ENCODE measurements at places on chromosomes 2 and 18. TPM values are rescaled to one million over a fixed set of nuclear protein-coding genes. Genes with fewer than 3 reads are reported as not detected.

DNA sequence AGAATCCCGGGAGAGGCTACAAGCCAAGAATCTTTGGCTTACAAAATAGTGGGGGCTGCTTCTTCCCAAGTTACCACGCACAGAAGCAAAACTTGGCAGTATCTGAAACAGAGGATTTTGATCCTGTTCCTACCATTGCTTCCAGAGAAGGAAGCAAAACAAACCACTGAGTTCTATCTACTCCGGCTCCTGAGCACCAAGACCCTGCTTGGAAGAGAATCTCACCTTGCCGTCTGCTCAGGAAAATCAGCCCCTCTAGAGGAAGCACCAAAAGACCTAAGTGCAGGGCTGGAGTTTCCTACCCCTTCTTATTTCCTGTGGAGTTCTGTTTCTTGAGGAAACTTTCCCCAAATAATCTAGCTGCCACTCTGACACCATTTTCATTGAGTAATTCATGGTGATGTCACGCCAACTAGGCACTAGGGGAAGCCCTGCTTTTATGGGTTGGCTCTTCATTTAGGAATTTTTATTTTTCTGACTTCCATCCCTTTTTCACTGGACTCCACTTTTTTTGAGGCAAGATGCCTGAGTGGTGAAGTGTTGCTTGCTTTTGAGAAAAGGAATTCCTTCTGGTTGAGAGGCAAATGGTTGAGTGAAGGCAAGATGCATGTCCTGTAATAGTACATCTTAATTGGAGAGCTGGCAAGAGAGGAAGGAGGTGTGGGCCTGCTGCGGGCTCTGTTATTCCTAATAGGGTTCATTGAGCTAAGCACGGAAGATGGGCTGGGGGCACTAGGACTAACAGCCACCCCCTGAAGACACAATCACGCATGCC, 36.8 kb upstream of the EML4 start:
- H3K27me3 ChIP-seq = no peaks in the 10 kb centered on the region
- no peaks in the 10 kb centered on the region for H3K36me3 ChIP-seq
- H3K4me3 ChIP-seq = peak overlapping the region; percentile 0

DNA sequence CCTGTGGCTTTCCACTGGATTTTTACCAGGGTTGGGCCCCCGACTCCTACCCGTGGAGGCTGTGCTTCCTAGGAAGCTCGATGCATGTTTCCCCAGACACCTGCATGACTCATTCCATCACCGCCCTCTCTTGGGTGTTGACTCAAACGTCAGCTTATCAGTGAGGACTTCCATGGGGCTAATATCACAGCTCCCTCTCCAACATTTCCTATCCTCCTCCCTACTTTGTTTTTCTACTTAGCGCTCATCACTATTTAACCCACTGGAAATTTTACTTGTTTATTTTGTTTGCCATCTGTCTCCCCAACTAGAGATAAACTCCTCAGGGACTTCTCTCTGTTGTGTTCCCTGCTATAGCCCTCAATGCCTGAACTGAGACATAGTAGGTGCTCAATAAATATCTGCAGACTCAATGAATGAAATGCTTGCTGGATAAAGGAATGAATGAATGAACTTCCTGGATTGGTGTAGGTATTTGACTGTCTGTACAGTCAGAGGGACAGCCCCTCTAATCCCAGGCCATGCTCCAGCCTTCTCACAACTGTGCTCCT, 89.7 kb upstream of the MSH2 start:
- H3K27me3 ChIP-seq = no peaks in the 10 kb centered on the region
- no peak overlapping the region for H3K27ac ChIP-seq
- H3K4me1 ChIP-seq = peaks cover 9% of the 10 kb centered on the region
- no peak overlapping the region for H3K4me3 ChIP-seq
- no peaks in the 10 kb centered on the region for H3K36me3 ChIP-seq
- DNase-seq = no peak

DNA sequence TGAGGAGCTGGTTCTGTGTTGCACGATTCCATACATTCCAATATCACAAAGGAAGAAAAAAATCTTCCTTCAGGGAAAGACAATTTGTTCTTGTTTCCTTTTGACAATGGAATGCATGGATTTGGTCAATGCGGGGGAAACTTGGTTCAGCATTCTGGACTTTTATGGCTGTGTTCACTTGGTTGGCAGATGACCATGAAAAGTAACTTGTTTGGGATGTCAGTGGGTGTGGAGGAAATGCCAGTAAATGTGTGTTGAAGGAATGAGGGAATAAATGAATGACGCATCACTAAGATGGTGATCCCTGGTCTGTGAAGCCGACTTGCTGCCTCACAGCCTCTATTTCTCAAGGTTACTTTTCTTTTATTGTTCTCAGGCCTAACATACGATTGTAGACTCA, 53.7 kb downstream of the THUMPD2 start:
- no peak overlapping the region for H3K27ac ChIP-seq
- no peak overlapping the region for H3K4me3 ChIP-seq
- no peaks in the 10 kb centered on the region for H3K27me3 ChIP-seq
- DNase-seq = no peak

DNA sequence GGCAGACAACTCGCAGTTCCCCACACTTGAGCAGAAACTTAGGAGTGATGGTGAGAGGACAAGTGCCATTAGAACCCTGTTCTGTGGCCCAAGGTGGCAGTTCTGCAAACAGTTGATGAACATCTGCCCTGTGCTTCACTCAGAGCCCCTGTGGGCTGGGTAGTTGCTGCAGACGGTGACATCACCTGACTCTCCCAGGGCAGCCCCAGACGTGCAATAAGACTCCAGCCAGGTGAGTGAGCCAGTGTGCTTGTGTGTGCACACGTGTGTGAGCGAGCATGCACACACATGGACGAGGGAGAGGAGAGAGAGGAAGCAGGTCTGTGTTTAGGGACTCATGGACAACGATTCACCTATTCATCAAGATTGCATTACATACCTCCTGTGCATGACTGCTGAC, 136.0 kb upstream of the GLI2 start:
- H3K27me3 ChIP-seq = no peaks in the 10 kb centered on the region
- no peak overlapping the region for H3K27ac ChIP-seq
- H3K4me3 ChIP-seq = no peak overlapping the region
- H3K4me1 ChIP-seq = no peaks in the 10 kb centered on the region

GRCh38 chr2:57368190-57368589, 678.4 kb upstream of the VRK2 start:
- no peak overlapping the region for H3K27ac ChIP-seq
- no peaks in the 10 kb centered on the region for H3K27me3 ChIP-seq
- no peak for DNase-seq
- H3K36me3 ChIP-seq = no peaks in the 10 kb centered on the region
- H3K4me1 ChIP-seq = no peaks in the 10 kb centered on the region

DNA sequence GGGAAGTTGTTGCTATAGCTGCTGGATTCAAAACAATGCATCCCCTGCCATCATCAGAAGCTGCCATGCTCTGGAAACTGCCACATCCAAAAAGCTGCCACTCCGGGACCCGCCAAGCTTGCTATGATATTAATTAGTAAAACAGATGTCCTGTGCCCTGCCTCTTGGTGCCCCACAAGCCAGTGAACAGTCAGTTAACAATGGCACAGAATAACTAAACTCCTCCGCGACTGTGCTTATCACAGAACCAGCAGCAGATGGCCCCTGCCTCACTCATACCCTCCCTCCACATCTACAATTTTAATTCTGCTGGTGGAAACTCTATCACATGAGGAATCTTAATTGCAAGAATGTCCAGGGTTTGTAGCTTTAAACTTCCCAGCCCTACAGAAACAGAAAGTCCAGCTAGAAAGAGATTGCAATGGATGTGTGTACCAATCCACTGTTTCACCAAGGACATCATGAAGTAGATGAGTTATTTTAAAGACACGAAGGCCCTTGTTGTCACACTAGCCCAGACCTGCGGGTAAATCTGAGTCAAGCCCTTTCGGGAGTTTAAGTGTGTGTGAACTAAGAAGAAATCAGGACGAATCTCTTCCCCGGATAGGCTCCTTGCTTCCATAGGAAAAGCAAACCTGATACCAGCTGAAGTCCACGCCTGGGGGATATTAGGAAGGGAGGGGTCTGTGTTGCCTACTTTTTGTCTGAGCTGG, 7.4 kb upstream of the ACYP2 start:
- no peaks in the 10 kb centered on the region for H3K4me1 ChIP-seq
- H3K27ac ChIP-seq = no peak overlapping the region
- no peaks in the 10 kb centered on the region for H3K36me3 ChIP-seq

- no peak for DNase-seq
- no peak overlapping the region for H3K4me3 ChIP-seq
- no peaks in the 10 kb centered on the region for H3K36me3 ChIP-seq
- no peaks in the 10 kb centered on the region for H3K27me3 ChIP-seq
Measured at GRCh38 chr2:200674837-200675236, 89.0 kb downstream of the AOX1 start.

GRCh38 chr2:196036442-196036841, 32.2 kb downstream of the DNAH7 start:
- H3K4me1 ChIP-seq = no peaks in the 10 kb centered on the region
- no peaks in the 10 kb centered on the region for H3K27me3 ChIP-seq
- no peak overlapping the region for H3K4me3 ChIP-seq
- no peaks in the 10 kb centered on the region for H3K36me3 ChIP-seq

DNA sequence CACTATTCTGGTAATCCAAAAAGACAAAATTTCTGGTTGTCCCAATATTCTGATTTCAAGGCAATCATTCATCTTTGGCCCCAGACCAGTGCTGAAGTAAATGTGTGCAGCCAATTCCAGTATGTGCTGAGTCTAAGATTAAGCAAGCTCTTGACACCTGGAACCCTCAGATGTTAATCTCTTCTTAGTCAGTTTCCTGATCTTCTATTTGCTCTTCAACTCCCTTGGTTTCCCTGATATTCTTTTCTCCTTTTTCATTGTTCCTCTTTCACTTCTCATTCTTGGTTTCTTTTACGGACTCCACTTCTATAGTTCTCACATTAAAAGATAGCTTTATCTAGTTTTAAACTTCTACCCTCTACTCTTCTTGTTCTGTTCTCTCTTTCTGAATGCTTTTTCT, 445.7 kb upstream of the FANCL start:
- H3K27me3 ChIP-seq = no peaks in the 10 kb centered on the region
- DNase-seq = no peak
- no peaks in the 10 kb centered on the region for H3K36me3 ChIP-seq
- no peaks in the 10 kb centered on the region for H3K4me1 ChIP-seq

- DNase-seq = no peak
- no peaks in the 10 kb centered on the region for H3K27me3 ChIP-seq
- no peak overlapping the region for H3K4me3 ChIP-seq
- no peaks in the 10 kb centered on the region for H3K36me3 ChIP-seq
- peaks cover 9% of the 10 kb centered on the region for H3K4me1 ChIP-seq
- H3K27ac ChIP-seq = no peak overlapping the region
Measured at GRCh38 chr2:64262071-64262470, 117.9 kb upstream of the PELI1 start.

GRCh38 chr2:160614391-160614790, 120.8 kb upstream of the RBMS1 start:
- no peak overlapping the region for H3K27ac ChIP-seq
- H3K4me3 ChIP-seq = no peak overlapping the region
- H3K36me3 ChIP-seq = no peaks in the 10 kb centered on the region
- no peak for DNase-seq
- H3K4me1 ChIP-seq = no peaks in the 10 kb centered on the region

GRCh38 chr18:79597831-79598632, 81.6 kb upstream of the CTDP1 start:
- no peak for DNase-seq
- H3K4me1 ChIP-seq = no peaks in the 10 kb centered on the region
- H3K27ac ChIP-seq = no peak overlapping the region
- H3K27me3 ChIP-seq = no peaks in the 10 kb centered on the region
- no peaks in the 10 kb centered on the region for H3K36me3 ChIP-seq

DNA sequence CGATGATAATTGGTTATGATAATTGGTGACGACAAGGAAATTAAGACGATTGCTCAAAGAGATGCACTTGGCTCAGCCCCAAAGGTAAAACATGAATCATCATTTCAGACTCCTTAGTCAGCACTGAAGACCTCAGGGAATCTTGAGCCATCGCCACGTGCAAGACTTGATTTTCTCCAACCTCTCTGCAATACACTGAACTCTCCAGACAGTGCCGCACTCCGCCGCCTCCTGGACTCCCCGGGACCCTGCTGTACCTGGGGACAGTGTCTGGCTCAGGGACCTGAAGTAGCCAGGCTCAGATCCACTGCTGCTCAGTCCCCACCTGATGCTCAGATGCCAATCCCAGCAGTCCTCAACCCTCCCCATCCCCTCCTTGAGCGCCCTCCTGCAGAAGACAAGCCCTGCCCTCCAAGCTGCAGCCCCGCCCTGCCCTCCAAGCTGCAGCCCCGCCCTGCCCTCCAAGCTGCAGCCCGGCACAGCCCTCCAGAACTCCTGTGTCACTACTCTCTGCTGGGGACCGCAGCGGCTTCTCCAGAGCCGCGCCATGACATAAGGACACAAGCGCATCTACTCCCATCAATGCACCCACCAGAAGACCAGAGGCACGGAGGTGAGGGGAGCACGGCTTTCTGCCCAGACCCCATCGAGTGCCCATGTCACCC, 1.1 kb downstream of the TMEM18 start:
- no peaks in the 10 kb centered on the region for H3K27me3 ChIP-seq
- peak overlapping the region; percentile 80 for H3K27ac ChIP-seq
- DNase-seq = peak; percentile 37
- peak overlapping the region; percentile 70 for H3K4me3 ChIP-seq

DNA sequence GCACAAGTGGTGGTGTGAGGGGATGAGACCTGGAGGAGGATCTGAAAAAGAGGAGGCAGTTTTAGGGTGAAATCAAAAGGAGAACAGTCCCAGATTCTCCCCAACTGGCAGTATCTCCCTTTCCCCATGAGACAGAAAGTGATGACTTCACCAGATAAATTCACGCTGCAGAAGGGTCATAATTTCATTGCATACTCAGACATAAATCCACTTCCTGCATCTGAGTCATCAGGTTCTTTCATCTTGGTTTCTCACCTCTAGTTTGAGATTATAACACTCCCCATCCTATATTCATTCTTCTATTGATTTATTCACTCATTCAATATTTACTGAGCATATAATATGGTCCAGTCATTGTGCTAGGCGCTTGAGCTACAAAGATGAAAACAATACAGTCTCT, 64.7 kb downstream of the CCDC148 start:
- no peak for DNase-seq
- no peaks in the 10 kb centered on the region for H3K27me3 ChIP-seq
- no peak overlapping the region for H3K4me3 ChIP-seq
- H3K27ac ChIP-seq = no peak overlapping the region

AMER3 gene
- total RNA-seq = under 0.01 TPM

SERPINB4 gene
- total RNA-seq = 2.5 TPM

C2orf15 gene
- total RNA-seq = 1.8 TPM

DCAF17 gene
- 14.7 TPM for total RNA-seq

SLC38A11 gene
- 0.05 TPM for total RNA-seq

ZNF892 gene
- 5.3 TPM for total RNA-seq

CPLX4 gene
- total RNA-seq = 0.05 TPM

SRD5A2 gene
- 0.28 TPM for total RNA-seq
